ENCODE measurements at places on chromosomes 3 and 15.

DNA sequence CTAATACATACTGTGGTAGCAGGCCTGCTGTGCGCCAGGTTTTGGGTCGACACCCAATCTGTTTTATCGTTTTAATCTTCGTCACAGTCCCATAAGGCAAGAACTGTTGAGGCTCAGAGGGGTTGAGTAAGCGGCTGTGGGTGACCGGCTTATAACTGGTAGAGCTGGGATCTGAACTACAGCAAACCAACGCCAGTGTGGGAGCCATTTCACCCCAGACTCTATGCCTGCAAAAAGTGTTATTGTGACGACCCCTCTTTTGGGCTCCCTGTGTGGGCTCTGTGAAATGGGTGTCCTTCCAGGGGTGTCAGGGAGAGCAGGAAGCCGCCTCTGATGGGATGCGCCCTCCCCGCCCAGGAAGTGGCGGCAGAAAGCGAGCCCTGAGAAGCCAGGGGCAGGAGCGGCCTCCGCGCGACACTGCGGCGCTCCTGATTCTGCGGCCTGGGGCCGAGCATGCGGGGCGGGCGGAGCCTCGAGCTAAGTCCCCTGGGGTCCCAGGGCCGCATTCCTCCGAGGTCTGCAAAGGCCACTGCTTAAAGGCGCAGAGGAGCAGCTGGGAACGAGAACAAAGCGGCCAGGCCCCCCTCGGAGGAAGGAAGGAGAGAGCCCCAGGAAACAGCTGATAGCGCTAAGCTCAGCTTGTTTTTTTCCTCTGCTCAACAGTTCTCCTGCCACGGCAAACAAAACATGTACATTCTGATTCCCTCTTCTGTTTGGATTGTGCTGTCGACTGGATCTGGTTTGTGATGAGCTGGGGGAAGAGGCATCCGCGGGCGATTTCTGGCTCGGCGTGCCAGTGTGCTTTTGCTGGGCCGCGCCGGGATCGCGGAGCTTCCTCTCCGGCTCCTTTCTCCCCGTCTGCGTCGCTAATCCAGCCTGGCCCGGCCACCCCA lies 33.9 kb downstream of the GRK7 start:
- DNase-seq: no peak

- peak; percentile 69 for DNase-seq
Observed at GRCh38 chr15:51162865-51163762, 68.4 kb upstream of the TNFAIP8L3 start.

DNA sequence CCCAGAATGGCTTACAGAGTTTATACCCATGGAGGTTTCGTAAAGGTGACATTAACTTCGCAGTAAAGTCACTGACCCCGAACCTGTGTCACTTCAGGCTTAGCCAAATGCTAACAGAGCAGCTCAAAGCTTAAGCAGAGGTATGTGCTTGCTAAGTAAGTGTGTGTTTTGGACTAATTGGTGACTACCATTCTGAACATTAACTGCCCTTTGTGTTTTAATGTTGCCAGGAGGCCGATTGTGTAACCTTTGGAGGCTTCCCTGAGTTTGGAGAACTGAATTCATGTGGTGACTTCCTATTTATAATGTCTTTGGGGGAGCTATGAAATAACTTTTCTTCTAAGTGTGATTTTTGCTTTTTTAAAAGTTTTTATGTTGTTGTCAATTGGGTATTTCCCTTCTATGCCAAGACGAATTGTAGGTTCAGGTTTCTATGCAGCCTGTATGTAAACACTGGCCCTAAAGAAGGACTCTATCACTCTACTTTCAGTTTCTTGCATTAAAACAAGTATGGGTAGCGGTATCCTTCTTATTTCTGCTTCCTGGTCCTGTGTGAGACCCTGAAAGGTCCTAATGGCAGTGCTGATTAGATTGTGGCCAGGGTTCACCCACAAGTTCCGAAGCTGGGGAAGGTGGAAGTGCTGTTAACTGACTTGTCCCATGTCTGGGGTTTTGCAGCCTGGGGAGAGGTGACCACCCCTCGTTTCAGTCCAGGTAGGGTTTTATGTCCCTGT lies 86.3 kb downstream of the IGF1R start:
- no peak for DNase-seq

DNA sequence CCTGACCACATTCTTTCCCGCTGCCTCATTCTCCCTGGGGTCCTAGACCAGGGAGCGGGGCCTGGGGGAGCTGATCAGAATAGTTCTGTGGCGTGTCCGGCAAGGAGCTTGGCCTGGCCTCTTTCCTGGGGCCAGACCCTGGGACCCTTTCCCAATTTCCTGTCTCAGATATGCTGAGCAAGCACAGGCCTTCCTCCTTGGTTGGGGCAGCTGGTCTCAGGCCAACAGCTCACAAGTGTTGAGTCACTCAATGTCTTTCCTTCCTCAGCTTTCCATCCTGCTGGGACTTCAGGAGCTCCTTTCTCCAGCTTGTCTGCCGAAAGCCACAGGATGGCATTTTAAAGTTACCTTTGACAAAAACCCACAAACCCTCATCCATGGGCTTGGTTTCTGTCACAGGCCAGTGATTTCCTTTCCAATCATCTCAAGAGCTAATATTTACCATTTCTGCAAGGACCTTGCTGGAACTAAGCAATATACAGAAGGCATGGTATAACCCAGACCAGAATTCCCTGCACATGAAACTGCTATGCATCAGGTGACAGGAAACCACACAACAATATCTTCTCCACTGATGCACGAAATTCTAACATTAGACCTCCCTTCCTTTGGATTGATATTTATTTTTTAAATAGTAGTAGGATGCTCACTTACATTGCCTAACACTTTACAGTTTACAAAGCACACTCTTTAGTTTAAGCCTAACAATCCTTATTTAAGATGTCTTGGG lies 19.5 kb upstream of the TIMP4 start:
- DNase-seq: no peak

GRCh38 chr3:12773710-12774086 lies 14.6 kb upstream of the TMEM40 start:
- DNase-seq: no peak

DNA sequence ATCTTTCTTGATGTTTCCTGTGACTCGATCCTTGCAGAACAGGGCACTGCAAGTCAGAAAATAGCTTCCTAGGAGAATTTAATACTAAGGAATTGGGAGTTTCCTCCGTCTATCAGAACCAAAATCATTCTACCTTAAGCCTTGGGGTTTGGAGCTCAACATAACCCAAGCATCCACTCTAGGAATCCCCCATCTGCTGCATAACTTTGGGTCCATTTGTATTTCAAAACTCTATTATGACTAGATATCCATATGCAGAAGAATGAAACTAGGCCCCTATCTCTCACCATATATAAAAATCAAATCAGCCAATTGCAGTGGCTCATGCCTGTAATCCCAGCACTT lies 61.7 kb upstream of the AKAP13 start:
- DNase-seq: no peak

DNA sequence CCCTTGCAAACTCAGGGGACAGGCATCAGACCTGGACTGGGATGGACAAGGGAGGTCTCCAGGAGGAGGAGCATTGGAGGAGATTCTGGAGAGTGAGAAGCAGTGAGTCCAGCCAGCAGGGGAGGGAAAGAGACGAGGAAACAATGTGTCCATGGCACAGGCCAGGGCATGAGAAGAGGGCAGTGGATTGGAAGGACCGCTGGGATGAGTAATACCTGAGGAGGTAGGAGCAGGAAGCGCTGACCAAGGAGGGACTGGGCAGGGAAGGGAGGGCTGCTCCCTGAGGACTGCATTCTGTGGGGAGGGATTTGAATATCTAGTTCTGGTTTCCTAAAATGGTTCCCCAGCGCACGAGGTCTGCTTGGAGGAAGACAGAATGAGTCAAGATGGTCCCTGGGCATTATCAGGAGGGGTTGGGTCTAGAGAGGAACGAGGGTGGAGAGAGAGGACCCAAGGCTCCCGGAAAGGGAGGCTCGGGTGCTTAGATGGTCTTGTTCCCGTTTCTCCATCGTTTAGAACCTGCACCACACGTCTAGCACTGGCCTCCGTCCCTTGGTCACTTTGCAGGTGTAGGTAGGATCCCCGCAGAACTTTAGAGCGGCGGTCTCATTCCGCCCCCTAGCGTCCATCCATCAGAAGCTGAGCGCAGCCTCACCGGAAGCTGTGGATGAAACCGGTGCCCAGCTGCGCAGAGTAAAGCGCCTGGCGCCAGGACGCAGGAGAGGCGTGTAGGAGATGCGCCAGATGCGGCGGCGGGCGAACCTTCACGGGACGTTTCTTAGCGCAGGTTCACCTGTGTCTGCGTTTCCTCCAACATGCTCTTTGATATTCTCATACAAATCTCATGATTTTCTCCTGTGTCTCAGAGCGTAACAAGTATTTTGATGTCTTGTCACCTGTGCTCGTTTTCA lies 190.7 kb upstream of the NDN start:
- DNase-seq: peak; percentile 50

DNA sequence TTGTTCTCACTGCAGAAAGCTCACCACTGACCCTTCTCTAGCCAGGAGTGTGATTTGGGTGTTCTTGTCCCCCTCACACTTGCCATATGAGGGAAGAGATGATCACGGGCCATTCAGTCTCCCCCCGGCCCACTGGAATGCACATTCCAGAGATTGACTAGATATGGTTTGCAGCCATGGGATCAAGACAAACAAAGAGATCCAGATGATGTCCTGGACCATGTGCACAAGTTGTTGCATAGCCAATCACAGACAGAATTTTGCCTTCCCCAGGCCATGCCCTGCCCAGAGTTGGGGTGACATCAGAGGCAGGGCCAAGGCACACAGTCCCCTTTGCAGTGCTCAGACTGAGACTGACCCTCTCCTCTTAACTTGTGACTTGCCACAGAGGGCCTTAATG lies 14.8 kb downstream of the MUC13 start:
- no peak for DNase-seq

DNA sequence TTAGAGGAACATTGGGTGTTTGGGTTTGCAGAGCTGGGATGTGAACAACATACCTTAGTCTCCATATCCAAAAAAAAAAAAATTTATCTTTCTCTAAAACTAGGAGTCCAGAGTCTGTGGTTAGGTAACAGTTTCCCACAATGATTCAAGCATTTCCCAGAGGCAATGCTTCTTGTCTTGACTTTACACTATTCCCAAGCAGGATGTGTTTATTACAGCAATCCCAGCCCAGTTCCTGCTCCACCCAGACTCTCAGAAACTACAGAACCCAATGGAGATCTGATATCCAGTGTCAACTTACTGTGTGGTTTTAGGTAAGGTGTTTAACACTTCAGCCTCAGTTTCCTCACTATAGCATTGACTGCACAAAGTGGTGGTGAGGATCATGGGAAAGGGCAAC lies 2.3 kb upstream of the C3orf62 start:
- DNase-seq: no peak

GRCh38 chr15:51803965-51804364 lies 25.5 kb upstream of the TMOD3 start:
- no peak for DNase-seq

DNA sequence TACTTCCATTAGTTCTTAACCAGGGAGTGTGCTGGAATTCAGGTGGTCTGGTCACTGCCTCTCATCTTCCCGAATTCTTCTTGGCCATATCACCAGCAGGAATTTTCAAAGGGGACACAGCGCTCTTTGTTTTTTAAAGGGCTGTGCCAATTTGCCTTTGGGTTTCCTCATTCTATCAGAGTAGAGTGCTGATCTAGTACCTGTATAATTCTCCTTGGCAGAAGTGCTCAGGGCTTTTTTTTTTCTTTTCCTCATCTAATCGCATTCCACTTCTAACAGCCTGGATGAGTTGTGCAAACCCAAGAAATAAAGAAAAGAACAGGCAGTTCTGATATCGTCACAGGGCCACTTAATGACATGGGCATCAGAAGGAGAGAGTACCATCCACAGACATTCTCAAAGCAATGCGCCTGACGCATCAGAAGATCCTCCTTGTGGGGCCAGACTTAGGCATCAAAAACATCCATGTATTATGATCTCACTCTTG lies 121.0 kb downstream of the ASB7 start:
- peak; percentile 83 for DNase-seq

GRCh38 chr3:77271711-77272110 lies 231.8 kb downstream of the ROBO2 start:
- no peak for DNase-seq

All from LoVo (cell line).